ENCODE measurements at places on chromosomes 4 and X.

- DNase-seq = no peak
Measured at GRCh38 chr4:73429118-73429517, 6.9 kb upstream of the AFP start.

DNA sequence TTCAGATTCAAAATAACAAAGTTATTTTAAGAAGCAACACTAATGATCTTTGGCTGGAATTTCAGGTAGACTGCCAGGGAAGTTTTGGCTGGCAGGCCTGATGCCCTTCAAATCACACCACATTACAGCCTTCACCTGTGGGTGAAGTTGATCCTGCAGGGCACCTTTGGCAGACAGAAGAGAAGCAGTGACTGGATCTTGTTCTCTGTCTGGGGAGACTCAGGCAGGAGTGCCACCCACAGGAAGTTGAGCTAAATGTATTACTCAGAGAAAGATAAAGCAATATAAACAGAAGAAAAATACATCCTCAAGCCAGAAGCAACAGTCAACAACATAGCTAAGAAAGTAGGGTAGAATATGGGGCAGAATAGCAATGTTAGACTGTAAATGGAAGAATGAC, 12.8 kb upstream of the CFAP299 start:
- peak; percentile 10 for DNase-seq

GRCh38 chr4:118357601-118358000, 4.8 kb upstream of the PRSS12 start:
- DNase-seq = no peak

GRCh38 chr4:40196724-40197281, at the start of gene RHOH:
RHOH (plus strand) TSS chr4:40197031; CDS start chr4:40243387, 46,356 bp downstream.
- no peak for DNase-seq

GRCh38 chr4:151665022-151665784, 95.6 kb downstream of the GATB start:
- DNase-seq = peak; percentile 34

- DNase-seq = no peak
Measured at GRCh38 chr4:138910914-138911336, 104.7 kb upstream of the NOCT start.

DNA sequence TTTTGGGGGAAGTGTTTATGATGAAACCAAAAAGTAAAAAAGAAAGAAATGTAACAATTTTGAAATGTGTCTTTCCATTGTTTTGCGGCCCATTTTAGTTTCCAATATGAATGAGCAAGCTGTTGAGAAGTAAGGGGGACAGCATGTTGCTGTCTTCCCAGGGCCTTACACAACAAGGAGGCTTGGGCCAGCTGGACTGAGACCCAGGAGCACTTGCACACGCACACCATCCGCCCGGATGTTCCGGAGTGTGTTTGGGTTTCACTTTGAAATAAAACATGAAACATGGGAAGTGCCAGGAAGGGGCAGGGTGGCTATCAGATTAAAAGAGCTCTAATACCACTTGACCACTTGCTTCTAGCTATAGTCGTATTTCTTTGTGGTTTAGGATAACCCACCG, 144.4 kb downstream of the NHS start:
- DNase-seq = no peak

- no peak for DNase-seq
Measured at GRCh38 chr4:152558396-152558795, 22.5 kb upstream of the FBXW7 start.

GRCh38 chr4:113467581-113467980, 294.0 kb downstream of the CAMK2D start:
- DNase-seq = peak; percentile 40

DNA sequence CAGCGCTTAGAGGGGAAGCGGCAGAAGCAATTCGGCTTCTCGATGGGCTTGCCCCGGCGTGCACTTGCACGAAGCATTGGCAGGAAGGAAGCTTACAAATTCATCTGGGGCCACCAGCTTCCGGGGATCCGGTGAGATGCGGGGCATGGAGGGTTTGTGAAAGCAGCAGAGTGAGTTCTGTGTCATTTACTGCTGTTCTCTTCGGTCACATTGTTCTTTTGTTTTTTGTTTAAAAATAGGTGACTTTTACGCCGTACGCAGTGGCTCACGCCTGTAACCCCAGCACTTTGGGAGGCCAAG, 47.0 kb downstream of the ASMT start:
- DNase-seq = no peak

GRCh38 chr4:7901311-7901885, 38.3 kb downstream of the AFAP1 start:
- no peak for DNase-seq

GRCh38 chr4:112517067-112517634, 1.2 kb upstream of the NEUROG2 start:
- DNase-seq = no peak

- peak; percentile 89 for DNase-seq
Measured at GRCh38 chr4:140756319-140757231, at the start of gene TBC1D9. TBC1D9 (minus strand) TSS chr4:140756385; CDS start chr4:140756045, 340 bp downstream.

- no peak for DNase-seq
Measured at GRCh38 chr4:146900295-146900694, 45.4 kb downstream of the TTC29 start.

DNA sequence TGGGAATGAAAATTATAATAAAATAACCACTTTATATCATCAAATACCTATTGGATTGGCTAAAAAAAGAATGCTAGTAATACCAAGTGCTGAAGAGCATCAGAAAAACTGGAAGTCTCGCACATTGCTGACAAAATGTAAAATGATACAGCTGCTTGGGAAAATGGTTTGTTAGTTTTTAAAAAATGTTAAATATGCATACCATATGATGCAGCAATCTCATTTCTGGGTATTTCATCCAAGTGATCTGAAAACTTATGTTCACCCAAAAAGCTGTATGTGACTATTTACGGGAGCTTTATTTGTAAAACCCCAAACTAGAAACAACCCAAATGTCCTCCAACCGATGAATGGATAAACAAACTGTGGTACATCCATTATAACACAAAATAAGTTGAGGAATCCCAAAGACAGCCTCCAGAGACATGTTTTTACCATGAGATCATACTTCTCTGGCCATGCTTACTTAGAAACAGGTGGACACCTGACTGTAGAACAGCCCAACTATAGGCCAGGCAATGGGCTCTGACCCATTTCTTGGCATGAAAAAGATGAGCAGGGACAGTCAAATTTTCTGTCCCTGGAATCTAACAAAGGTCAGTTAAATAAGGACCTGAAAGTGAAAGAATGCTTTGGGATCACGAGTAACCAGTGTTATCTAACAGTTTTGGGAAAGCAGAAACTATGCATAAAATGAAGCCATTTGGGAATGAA, 47.5 kb upstream of the FAM120C start:
- no peak for DNase-seq

GRCh38 chr4:96097040-96097607, 257.2 kb downstream of the PDHA2 start:
- no peak for DNase-seq

DNA sequence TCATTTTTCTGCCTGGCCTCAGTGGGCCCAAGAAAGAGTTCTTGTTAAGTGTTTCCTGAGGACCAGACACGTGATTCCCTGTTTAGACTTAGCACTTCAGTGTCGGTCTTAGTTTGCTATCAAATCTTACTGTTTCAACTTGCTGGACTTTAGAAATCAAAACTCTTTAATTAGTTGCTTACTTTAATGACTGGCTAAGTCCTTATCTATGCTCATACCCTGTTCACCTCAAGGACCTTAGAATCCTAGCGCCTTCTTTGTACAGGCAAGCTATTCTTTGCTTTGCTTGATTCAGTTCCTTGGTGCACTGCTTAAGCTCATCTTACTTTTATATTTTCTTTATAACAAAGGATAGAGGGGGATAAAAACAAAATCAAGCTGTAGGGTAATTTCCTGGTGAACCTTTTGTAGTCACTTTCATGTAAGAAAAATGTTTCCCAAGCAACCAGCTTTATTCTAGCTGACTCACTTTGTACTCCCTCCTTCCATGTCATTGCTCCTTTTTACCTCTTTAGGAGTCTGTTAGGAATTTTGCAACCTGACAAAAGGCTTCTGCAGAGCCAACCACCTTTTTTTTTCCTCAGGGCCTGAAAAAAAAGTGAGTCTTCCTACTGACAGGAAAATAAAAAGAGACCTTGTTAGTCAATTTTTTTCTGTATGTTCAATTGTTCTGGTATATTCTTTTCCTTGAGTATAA, 14.7 kb downstream of the WDR44 start:
- no peak for DNase-seq

DNA sequence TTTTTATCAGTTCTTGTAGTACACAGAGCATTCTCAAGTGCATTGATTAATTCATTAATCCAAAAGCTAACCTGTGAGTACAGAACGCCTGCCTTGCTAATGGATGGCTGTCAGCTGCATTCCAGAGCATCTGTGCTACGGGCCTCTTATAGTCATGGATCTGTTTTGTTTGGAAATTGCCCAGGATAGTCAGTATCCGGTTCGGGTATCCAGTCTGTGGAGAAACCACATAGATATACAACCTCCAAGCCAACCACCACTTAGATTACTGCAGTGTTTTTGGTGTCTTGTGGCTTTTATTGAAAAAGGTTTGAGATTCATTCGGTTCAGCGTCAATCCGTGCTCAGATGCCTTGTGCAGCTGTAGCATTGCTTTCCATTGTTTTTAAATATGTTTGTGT, 4.0 kb downstream of the LAP3 start:
- DNase-seq = no peak

GRCh38 chrX:7690842-7691241, 152.1 kb upstream of the VCX start:
- no peak for DNase-seq

DNA sequence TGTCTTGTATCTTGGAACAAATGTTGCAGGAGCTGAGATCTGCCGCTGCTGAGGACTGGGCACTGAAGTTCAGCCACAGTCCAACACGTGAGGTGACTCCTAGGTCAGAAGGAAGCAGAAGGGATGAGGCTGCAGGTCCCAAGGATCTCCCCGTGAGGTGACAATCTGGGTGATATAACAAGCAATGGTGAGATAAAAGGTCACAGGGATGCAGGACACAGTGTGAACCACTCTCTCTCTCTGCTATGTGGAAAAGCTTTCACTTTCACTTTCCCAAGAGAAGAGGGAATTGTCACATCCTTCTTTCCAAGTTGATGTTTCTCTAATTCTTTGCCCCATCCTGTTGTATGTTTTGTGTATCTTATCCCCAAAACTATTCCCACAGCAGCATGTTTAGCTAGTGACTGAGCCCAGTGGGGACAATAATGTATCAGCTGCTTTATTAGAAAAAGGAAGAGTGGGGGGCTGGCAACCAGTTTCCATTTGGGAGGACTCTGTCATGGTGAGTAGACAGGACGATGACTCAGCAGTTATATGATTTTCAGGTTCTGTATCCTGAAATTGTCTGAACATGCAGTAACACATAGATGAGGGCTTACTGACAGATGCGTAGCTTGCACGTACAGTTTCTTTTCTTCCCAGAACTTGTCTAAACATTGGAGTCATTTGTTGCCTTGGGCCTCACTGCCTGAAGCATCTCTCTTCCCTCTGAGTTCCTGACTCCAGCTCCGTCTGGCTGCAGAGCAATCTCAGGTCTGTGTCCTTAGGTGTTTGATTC, 1415.8 kb upstream of the TENM3 start:
- DNase-seq = no peak

DNA sequence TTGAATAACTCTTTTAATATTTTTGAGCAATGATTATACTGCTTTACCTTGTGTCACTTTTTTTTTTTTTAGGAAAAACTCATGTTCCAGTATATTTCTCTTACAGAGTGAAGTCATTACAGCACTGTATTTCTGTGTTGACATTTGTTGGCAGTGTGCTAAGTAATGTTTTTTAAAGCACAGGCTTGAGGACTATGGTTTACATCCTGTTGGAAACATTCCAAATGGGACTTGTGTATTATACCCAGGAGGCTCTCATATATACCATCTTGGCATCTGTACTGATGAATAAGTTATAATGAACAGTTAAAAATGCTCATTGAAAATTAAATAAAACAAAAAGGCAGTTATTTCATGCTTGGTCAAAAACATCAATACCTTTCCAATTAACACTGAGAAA, 33.8 kb downstream of the CEP44 start:
- DNase-seq = no peak

DNA sequence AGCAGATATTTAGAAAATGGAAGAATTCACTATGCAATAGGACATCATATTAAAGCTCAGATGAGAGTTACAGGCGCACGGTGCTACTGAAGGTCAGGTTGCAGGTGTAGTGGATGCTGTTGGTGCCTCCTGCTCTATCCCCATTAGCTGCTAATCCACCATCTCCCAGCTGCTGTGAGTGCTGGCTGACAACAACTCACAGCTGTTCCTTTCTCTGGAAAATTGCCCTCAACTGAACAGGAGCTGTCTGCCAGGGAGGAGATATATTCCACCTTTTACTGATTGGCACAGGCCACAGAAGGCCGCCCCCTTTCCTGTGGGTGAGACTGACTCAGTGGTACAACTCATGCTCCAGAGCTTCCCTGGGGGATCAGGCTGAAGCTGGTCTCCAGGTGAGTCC, 48.7 kb downstream of the UCHL1 start:
- no peak for DNase-seq

DNA sequence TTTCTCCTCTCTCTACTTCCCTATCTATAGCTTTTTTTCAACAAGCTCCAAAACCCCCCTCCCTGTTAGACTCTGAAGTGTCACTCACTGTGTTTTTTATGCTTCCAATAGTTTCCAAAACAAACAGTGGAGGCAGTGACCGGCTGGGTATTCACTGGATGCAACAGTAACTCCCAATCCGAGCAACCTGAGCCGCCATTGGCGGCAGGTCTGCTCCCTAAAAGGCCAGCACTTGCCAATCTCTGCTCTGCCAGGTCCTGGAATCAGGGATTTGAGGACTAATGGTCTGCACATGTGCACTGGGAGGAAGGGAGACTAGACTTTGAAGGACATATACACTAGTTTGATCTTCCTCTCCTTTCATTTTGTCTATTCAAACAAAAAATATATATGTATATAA, 7.1 kb downstream of the TBX22 start:
- no peak for DNase-seq

DNA sequence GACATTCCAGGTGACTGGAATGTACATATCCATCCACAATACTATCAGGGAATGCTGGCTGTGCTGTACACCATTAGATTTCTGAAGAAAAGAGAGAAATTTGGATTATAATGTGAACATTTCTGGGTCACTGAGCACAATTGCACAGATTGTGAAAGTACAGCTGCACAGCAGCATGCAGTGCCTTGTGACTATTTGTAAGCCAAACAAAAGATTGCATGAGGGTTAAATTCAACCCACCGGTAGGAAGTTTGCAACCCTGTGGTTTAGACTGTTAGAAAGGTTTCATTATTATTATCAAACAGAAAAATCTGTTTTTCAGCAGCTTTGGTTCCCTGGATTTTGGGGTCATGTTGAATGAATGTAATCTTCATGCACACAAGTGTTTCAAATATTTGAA, 24.5 kb downstream of the DDIT4L start:
- peak; percentile 32 for DNase-seq

GRCh38 chr4:161604516-161605300, 559.1 kb downstream of the FSTL5 start:
- peak; percentile 57 for DNase-seq
